ENCODE measurements at places on chromosomes 2 and 18.

GRCh38 chr2:227234429-227234828 is 70.0 kb downstream of the COL4A3 start:
- DNase-seq = no peak

- no peak for DNase-seq
Observed at GRCh38 chr2:195490319-195490718, 166.7 kb upstream of the SLC39A10 start.

DNA sequence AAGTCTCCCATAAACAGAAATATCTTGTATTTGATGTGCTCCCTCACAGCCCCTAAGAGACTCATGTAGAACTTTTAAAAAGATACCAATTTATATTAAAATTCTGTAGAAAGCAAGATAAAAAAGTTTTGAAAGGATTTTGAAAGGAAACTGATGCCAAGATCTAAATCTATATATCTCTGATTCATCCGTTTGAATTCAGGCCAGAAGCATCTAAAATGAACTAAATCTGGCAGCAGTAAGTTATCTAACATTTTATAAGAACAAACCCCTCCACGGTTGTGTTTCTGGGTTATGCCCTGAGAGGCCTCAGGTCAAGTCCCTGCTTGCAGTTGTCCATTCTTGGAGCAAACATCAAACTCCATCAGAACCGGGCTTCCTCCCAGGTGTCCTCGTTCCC is 165.8 kb downstream of the FBXO15 start:
- no peak for DNase-seq

GRCh38 chr2:221571551-221572218 is 419 bp downstream of the EPHA4 start:
- peak; percentile 4 for DNase-seq

DNA sequence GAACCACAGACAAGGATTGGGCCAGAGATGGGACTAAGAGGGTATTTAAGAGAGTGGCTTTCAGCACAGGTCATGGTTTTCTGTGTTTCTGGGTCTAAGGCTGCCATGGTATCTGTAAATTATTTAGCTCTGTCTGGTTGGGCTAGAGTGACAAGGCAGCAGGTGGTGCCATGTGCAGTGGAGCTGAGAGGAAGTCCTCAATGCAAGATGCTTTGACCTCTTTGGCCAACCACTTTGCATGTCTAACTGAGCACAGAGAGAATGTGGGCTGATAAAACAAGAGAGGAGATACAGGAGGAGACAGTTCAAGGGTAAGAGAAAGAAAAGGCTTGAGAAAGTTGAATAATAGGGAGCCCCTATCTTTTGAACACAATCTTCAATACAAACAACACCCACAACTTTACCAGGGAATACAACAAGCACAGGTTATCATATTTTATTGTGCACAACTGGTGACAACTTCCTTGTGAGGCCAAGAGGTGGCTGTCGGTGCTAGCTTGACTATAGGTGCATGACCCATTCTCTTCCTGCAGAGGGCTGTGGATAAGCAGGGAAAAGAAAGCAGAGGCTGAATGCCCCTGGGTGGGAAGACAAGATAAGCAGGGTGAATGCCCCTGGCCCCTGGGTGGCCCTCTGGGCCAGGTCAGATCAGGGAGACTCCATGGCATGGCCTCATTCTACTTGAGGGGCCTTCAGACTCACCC is 12.3 kb downstream of the FLACC1 start:
- DNase-seq = no peak

- DNase-seq = no peak
Observed at GRCh38 chr18:31419457-31419932, 28.0 kb upstream of the DSG3 start.

DNA sequence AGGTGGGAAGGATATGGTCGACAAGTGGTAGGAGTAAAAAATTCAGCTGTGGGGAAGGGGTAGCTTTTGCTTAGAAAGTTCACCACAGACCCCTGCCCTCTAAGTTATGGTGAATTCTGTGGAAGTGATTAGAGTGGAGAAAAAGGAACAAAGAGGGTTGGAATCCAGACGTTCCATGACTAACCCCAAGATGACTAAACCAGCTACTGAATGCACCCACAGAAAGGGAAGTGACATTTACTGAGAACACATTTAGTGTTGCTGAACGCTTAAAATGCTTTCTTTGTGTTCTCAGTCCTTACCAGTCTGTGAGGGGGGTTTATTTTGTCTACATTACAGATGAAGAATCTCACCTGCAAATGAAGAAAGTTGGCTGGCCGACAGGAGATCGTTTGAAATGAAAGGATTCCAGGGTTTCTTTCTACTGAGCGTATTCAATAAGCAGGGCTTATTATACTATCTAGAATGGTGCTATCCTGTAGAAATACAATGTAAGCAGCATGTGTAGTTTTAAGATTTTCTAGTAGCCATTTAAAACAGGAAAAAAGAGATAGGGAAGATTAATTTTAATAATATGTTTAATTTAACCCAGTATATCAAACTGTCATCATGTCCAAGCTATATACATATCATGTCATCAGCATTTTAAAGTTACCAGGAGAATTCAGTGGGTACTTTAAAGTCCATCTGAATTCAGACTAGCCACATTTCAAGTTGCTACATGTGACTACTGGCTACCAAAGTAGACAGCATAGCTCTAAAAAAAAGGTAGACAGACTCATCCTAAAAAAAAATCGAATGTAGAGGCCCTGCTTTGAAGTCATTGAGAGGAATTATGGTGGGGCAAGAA is 60.1 kb downstream of the LIMS1 start:
- no peak for DNase-seq

GRCh38 chr18:26448714-26449159 is 99.6 kb downstream of the KCTD1 start:
- DNase-seq = no peak

DNA sequence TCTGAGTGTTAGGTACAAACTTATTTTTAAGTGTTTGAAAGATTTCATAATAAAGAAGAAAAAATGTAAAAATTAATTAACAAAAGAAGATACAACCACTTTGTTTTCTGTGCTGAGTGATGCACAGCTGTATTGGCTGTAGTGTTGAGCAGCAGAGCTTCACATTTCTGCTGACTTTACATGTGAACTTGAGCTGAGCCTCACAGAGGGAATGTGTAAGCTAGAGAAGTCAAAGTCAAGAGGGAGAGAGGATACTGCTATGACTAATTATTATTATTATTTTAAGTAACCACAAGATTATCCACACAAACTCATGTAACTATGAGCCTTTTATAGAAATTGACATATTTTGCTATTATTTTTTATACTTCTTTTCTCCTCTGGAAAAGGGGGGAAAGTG is 159.1 kb upstream of the ZSWIM2 start:
- DNase-seq = no peak

DNA sequence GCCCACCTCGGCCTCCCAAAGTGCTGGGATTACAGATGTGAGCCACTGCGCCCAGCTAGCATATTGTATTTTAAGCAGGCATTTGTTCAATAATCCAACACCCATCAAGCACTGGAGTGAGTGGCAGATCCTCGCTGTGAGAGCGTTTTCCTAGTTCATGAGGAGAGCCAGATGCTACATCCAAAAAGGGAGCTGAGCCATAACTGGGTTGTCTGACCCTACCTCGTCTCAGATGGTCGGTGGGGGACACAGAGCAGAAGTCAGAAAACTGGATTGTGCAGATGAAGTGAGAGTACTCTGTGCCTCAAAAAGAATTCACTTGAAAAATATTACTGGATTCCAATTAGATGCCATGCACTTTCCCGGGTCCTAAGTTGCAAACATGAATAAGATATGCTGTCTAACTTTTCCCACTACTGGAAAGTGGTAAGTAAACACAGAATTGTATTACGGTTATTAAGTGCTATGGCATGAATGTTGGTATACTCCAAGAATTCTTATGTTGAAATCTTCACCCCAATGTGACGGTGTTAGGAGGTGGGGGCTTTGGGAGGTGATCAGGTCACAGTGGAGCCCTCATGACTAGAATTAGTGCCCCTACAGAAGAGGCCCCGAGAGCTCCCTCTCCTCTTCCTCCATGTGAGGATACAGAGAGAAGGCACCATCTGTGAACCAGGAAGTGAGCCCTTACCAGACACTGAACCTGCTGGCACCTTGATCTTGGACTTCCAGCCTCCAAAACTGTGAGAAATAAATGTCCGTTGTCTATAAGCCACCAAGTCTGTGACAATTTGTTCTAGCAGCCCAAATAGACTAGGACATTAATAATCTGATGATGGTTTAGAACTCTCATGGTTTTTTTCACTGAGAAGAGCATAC is 21.5 kb downstream of the SOWAHC start:
- no peak for DNase-seq

DNA sequence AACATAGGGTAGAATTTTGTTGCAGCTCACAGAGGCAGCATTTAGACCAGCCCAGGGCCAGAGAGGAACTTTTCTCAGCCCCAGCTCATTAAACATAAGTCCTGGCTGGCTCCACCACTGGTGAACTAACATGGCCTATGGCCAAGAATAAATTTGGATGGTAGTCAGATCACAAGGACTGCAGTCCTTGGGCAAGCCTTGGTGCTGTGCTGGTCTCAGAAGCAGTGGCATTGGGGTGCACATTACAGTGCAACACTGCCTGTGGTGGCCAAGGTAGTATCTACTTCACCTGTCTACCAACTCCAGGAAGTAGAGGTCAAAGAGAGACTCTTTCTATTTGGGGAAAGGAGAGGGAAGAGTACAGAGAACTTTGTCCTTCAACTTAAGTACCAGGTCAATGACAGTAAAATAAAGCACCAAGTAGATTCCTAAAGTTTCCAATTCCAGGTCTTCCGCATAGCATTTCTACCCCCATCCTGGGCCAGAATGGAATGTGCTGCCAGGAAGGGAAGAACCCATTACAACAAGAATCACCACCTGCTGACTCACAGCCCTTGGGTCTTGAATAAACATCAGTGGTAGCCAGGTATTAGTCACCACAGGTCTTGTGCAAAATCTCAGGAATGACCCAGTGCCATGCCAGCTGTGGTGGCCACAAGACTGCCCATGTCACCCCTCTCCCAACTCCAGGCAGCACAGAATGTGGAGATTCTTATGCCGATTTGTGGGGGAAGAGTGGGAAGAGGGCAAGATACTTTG is 155.4 kb upstream of the FSIP2 start:
- no peak for DNase-seq

DNA sequence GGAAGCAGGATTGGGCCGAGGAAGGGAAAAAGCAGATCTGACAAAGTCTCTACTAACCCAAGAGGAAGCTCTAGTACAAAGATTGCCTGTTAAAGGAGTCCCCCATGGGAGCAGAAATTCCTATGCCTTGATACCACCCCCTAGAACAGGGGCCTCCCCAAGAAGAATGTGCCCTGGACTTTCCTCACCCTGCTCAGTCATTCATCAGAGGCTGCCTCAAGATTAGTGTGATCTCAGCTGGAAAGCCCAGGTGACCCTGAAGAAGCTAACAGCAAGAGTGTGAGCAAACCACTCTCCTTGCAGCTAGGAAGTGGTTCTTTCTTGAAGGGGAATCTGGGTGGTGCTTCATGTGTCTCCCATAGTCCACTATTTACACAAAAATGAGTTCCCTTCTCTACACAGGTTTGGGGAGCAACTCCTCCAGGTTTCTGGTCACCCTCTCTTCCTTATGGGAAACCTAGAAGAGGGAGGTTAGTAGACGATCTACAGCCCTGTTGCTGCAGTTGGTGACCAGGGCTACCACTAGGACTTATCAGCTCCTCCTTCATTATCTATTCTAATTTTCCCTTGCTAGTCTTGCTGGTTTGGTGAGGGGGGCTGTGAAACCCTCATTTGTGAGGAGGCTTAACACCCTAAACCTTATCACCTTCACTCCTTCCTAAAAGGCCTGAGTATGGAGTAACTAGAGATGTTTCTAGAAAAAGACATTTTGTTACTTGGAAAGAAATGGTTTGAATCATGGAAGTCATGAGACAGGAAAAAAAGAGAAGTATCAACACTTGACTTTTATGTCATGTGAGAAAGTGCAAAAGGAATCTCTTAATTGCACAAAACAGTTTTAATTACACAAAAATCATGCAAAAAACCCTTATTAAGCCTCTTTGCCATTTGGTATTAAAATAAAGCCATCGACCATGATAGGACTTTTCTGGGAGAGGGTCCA is 2.9 kb upstream of the WDR7 start:
- DNase-seq = no peak

DNA sequence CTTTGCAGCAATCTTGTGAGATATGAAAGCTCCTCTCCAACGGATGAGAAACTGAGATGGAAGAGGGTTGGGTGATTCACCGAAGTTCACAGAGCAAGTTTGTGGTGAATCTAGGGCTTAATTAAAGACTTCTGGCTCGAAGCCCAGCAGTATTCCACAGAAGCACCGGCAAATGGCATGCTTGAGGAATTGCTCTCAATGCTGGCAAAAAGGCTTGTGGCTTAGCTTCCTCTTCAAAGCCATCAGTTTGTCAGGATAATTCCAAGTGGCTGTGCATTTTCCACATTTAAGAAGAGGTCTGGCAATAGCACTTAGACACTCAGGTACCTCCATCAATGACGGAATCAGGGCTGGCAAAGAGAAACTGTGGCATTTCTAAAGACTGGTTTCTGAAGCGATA is 98.7 kb upstream of the SLC66A3 start:
- no peak for DNase-seq

- no peak for DNase-seq
Observed at GRCh38 chr2:132547090-132547687, 122.8 kb downstream of the LYPD1 start.

DNA sequence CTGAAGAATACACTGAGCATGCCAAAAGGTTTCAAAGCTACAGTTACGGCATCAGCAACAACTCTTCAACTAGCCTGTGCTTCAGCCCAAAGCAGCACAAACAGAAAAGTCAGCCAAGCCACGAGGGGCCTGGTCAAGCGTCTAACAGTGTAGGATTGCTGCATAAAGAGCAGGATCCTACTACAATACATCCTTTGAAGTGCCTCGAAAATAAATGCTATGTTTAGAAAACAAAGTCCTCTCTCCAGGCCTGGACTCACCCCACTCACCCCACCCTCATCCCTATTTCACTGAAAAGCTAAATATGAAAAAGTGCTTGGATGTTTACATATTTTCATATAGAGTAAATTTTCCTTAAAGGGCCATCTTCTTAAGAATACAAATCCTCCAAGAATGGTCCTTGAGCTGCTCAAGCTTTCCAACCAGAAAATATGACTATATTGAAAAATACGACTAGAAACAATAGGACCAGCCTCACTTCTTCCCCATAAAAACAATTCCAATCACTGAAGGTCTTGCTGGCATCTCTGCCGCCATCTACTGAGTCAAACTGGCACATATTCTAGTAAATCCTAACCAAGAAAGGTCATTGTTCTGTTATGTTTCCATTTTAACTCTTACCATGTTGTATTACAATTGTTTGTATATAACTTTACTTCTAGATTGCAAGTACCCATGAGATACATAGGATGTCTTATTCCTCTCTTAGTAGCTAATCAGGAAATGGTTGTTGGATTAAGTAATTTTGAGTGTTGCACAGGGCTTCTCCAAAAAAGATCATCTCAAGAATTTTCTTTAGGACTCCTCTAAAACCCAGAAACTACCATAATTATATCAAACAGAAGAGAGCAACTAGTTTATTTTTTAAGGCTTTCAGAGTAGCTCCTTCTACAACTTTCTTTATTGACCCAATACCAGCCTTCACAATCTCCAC is 63.6 kb downstream of the CLHC1 start:
- DNase-seq = peak; percentile 1

GRCh38 chr18:60259052-60259681 is 113.4 kb downstream of the MC4R start:
- DNase-seq = no peak
